Central memory CD8-positive, alpha-beta T cell (primary cell): ENCODE measurements at places on chromosomes 5 and 9.

- no peak for DNase-seq
Measured at GRCh38 chr5:135737701-135738563, 96.5 kb upstream of the SLC25A48 start.

DNA sequence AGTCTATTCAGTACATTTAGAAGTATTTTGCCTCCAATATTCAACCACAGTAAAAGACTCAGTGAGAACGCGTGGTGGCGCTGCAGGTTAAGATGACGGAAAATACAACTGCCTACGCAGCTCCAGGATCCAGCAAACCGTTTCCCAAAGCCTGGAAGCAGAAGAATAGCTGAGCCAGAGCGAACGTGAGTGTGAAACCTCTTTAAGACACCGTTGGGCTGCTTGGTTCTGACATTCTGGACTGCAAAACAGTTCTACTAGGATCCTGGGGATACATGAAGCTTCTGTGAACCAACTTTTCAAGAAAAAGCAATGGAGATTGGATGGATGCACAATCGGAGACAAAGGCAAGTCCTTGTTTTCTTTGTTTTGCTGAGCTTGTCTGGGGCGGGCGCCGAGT, at the start of gene PCDHB16:
PCDHB16 (plus strand) TSS at position 140 of the 400 bp plus-strand sequence; CDS start at position 313, 173 bp downstream.
- no peak for DNase-seq

DNA sequence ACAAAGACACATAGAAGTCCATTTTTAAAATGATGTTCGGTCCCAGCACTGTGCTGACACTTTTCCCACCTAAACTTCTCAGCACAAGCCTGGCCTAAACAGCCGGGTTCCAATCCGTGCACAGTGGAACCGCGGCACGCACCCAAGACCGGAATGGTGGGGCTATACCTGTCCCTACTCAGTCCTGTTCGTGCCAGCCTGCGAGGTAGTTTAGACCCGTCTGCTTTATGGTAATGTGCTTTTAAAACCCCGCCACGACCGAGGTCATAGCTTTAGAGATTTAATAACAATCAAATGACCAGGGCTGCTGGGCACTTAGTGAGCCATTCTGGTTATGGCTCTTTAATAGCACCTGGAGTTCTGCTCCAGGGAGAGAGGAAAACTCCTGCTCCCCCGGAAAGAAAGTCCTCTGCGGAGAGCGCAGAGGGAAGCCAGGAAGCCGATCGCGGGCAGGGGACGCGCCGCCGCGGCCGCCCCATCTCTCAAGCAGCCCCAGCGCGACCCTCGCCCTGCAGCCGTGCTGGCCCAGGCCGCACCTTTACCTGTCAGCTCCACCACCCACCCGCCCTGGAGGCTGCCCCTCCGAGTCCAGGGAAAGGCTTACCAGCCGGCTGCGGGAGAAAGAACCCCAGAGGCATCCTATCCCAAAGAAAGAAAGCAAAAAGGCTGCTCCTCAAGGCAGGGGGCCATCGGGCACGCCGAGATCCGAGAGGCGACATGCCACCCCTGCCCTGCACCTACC, 511 bp downstream of the ARL15 start:
- DNase-seq = peak; percentile 14

DNA sequence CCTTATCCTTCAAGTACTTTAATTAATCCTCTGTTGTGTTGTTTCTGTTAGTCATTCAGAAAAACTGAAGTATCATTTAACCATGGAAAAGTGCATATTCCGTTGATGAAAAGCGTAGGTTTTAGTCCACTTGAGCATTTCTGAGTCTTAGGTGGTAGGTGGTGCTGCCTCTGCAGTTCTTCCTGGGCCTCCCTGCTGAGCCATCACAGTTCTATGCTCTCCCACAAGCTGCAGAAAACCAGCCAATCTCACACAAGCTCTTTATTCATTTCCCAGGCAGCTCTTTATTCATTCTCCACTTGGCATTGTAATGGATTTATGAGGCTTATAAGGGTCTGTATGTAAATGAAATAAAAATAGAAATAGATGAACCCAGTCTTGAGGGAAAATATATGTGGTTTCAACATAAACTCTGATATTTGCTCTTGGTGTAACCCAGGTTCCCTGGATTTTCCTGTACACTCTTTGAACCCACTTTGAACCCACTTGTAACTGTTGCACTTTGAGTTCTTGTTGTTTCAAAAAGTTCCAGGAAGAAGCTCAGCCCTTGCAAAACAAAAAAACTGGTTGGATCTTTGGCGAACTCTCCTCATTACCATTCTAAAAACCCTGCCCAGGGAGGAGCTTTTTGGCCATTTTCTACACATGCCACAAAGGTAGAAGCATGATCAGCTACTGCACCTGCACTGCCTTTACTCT, 56.0 kb downstream of the ZNF510 start:
- no peak for DNase-seq

DNA sequence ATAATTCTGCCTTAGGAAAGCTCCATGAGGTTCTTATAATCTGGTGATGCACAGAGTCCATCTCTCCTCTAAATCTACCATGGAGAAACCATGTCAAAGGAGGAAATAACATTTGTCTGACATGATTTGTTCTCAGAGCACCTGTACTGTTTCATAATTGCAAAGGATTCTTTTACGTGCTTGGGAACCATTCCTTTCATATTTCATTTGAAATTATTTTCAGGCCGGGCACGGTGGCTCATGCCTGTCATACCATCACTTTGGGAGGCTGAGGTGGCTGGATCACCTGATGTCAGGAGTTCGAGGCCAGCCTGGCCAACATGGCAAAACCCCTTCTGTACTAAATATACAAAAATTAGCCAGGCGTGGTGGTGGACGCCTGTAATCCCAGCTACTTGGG, 65.4 kb downstream of the UGCG start:
- DNase-seq = no peak
